ENCODE measurements at places on chromosomes 5 and 9.

- no peak for DNase-seq
Observed at GRCh38 chr5:109868737-109869136, 179.0 kb downstream of the MAN2A1 start.

DNA sequence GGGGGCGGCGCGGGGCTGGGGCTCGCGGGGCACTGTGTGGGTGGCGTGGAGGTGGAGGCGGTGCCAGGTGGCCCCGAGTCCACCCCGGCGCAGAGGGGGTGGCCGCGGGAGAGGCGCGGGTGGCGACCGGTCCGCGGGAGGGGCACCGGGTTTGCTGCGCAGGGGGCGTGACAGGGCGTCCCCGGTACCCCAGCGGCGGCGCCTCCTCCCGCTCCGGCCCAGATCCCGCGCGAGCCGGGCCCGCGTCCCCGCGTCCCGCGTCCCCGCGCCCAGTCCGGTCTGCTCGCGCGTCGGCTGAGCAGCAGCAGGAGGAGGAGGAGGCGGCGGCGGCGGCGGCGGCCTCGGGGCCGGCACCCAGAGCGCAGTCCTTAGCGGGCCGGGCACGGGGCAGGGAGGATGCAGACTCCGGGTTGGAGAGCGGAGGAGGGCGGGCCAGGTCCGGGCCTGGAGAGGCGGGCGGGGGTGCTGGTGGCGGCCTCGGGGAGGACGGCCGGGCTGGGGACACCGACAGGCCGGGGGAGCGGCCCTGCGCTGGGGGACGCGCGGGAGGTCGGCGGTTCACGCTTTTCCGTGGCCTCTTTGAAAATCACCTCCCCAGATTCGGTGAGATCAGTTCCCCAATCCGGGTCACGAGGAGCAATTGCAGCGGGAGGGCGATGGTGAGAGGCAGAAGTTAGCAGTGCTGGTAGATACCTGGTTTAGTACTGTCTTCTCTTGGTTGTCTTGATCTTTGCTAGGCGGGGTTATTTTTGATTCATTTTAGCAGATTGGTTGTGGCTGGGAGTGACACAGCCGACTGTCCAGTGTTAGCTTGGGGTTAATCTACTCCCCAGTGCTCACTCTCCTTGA, 1.7 kb downstream of the TRIO start:
- DNase-seq: peak; percentile 5

DNA sequence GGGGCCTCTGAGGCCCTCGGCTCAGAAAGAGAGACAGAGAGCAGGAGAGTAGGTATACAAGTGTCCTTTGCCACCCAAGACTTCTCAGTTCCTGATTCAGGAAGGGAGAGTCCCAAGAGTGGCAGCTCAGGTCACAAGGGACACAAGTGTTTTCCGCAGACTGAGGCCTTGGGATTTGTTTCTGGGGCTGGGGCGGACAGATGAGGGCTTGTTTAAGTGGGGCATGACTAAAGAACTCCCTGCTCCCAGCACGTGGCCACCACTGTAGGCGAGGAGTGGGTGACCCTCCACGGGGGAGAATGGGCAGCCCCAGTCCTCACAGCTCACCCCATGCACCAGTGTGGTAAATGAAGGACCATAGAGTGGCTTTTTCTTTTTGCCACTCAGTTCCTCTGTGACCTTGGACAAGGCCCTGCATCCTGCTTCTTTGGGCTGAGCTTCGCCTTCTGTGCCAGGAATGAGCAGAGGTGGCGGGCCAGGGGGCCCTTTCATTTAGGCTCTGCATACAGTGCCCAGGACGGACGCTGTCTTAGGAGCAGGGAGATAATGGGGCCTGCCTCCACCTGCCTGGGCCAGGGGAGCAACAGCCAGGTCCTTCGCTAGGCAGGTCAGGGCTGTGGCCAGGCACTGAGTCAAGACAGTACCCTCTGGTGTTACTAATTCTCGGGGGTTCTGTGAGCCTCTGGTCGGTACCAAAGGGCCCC, 50.8 kb downstream of the AMBP start:
- DNase-seq: no peak

DNA sequence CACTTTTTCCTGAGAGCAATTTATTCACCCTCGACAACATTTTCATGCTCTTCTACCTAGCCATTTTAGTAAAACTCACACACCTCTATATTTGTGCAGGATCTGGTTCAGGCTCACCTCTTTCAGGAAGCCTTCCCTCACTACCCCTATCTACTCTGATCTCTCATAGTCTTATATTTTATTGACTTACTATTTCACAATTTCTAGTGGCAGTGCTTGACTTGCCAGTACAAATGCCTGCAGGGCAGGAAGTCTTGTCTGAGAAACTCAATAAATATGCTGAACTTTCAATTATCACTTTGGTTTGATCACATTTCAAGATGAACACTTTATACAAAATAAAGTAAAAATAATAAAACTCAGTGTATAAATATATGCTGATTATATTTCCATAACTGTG, 226.8 kb downstream of the CETN3 start:
- no peak for DNase-seq

GRCh38 chr5:72556351-72557166, 49.3 kb upstream of the ZNF366 start:
- DNase-seq: no peak

DNA sequence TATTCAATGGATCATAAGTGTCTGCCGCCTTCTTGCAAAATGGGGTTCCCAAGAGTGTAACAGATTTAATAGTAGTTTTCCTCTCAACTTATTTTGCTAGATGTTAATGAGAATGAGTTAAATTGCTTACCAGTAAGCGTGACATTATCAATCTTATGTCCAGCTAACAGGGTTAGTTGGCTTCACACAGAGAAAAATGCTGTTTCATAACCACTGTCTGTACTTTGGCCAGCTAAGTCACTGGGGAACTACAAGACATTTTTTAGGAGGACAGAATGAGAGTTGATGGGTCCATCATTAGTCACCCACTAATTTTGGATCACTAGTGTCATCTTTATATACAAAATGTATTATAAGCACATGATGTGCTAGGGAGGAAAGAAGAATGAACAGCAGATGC, 1.4 kb downstream of the CDC37L1 start:
- DNase-seq: no peak

- no peak for DNase-seq
Observed at GRCh38 chr9:135009794-135010585, 77.5 kb upstream of the OLFM1 start.

DNA sequence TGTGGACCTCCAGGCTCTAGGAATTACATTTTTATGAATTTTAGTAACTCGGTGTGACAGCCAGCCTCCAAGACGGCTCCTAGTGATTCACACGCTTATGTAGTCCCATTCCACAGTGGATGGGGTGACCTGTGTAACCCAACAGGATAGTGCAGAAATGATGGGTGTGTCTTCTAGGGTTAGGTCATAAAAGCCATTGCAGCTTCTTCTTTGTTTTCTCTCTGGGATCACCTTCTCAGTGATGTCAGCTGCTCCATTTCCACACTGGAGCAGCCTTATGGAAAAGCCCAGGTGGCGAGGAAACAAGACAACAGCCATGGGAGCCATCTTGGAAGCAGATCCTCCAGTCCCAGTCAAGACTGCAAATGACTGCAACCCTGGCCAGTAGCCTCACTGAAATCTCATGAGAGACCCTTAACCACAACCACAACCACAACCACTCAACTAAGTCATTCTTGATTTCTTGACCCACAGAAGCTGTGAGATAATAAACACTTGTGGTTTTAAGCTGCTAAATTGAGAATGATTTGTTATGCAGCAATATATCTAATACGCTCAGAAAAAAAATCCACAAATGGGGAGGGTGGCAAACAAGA, 5.1 kb upstream of the GNPDA1 start:
- DNase-seq: no peak
